ENCODE measurements at places on chromosomes 12 and 14.
A peak's percentile ranks its signal among the peaks of the same experiment; 100 is the strongest.

- DNase-seq = no peak
These were observed 268.7 kb downstream of the TMEM132D start for GRCh38 chr12:129635021-129635685.

DNA sequence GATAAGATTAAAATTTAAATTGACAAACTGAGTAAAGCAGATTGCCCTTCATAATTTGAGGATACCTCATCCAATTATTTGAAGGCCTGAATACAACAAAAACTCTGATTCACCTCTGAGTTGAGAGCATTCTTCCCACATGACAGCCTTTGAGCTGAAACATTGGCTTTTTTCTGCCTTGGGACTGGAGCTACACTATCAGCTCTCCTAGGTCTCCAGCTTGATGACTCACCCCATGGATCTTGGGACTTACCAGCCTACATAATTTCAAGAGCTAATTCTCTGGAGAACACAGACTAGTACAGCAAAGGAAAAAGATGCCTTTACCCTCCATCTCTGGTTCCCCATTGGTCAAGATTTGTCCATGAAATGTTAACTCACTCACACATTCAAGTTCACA lies 555.1 kb downstream of the FOXG1 start:
- DNase-seq = no peak

GRCh38 chr12:75766263-75767160 lies 255.1 kb upstream of the KRR1 start:
- DNase-seq = no peak

GRCh38 chr12:1864867-1865266 lies 44.5 kb downstream of the LRTM2 start:
- peak; percentile 84 for DNase-seq

- no peak for DNase-seq
These were observed 11.8 kb upstream of the POLR3B start for GRCh38 chr12:106345746-106346145.

- peak; percentile 98 for DNase-seq
These were observed at the start of gene ATXN7L3B for GRCh38 chr12:74537707-74538385. Gene ATXN7L3B (plus strand): TSS chr12:74537835. CDS start chr12:74538113, 278 bp downstream.

- no peak for DNase-seq
These were observed 15.5 kb downstream of the EMP1 start for GRCh38 chr12:13211859-13212664.

DNA sequence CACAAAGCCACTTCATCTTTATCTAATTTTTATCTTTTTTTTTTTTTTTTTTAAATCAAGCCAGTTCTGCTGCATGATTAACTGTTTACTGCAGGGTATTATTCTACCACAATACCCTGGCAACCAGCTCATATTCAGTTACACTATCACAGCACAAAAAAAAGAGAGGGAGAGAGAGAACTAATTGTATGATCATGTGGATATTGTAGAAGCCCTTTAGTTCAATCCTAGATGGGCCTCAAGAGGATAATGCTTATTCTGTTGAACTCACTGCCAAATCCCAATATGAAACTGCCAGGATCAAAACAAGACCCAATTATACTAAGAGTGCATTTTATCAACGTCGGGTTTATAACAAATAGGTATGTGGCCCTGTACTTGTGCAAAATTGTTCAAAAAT lies 51.5 kb downstream of the MED13L start:
- DNase-seq = no peak

- no peak for DNase-seq
These were observed 56.5 kb downstream of the HCAR2 start for GRCh38 chr12:122646517-122647217.

DNA sequence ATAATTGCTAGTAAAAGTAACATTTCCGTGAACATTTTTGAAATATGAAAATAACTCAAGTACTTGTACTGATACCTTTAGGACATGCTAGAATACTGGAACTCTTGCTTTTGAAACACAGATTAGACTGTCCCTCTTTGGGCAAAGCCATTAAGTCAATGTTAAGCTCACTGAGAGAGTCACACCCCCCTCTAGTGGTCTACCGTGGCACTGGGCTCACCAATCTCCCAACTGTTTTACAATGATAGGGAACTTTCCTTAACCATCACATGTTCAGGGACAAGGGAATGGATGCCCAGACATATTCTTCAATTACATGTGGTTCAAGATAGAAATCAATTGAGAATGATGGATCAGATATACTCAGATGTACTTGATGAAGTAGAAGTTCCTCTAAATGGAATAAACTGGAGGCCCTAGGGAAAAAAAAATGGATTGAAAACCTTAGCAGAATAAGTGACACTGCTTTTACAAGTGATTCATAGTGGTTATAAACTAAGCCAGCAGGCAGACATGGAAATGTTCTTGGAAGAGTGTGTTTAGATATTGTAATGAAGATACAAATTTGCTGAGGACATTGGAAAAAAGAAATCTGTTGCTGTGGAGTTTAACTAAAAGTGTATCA lies 17.8 kb downstream of the NANOG start:
- peak; percentile 87 for DNase-seq

DNA sequence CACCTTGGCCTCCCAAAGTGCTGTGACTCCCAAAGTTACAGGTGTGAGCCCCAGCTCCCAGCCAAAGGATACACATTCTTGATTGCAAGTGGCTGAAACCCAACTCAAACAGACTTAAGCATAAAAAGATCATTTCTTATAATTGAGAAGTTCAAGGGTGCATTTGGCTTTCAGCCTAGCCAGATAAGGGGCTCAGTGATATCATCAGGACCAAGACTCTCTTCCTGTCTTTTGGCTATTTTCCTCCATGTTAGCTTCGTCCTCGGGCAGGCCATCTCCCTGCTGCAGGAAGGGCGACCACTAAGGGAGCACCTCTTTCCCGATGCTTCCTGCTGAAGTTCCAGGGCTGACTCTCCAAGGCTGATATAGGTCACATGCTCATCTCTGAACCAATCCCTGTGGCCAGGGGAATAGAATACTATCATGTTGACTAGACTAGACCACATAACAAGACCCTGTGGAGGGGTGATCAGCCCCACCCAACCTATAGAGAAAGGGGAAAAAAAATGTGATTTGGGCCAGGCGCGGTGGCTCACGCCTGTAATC lies 9.8 kb upstream of the KRT8 start:
- DNase-seq = no peak

GRCh38 chr14:88043529-88044443 lies 38.9 kb downstream of the GPR65 start:
- no peak for DNase-seq

DNA sequence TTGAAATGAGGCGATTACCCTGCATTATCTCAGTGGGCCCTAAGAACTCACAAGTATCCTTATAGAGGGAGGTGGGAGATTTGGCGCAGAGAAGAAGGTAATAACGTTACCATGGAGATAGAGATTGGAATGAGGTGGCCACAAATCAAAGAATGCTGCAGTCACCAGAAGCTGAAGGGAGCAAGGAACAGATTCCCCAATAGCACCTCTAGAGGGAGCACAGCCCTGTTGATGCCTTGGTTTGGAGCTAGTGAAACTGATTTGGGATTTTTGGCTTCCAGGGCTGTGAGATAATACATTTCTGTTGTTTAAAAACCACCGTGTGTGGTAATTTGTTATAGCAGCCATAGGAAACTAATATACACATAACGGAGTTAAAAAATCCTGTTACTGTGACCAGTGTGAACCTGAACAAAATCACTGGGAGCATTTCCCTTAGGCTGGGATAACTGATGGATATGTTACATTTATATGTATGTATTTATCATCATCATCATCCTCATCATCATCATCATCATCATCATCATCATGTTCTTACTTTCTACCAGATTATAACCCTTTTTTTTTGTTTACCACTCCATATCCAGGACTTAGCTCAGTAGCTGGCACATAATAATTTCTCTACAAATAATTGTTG lies 100.3 kb downstream of the LIN7A start:
- DNase-seq = no peak

DNA sequence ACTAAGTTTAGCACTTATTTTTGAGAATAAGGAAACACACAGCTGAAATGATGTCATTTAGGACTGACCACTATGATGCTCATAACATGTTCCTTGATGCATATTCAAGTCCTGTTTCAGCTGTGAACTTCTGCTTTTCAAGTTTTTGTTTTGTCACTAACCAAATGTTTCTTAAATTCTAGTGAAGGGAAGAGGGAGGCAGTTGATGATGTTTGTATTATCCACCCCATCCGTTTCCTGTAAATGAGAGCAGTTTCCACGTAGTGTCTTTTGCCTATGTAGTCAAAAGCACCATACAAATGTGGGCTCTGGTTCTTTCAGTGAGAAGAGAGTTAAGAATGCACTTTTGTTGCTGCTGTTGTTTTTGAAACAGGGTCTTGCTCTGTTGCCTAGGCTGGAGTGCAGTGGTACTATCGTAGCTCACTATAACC lies 491.8 kb downstream of the PCNX1 start:
- no peak for DNase-seq

DNA sequence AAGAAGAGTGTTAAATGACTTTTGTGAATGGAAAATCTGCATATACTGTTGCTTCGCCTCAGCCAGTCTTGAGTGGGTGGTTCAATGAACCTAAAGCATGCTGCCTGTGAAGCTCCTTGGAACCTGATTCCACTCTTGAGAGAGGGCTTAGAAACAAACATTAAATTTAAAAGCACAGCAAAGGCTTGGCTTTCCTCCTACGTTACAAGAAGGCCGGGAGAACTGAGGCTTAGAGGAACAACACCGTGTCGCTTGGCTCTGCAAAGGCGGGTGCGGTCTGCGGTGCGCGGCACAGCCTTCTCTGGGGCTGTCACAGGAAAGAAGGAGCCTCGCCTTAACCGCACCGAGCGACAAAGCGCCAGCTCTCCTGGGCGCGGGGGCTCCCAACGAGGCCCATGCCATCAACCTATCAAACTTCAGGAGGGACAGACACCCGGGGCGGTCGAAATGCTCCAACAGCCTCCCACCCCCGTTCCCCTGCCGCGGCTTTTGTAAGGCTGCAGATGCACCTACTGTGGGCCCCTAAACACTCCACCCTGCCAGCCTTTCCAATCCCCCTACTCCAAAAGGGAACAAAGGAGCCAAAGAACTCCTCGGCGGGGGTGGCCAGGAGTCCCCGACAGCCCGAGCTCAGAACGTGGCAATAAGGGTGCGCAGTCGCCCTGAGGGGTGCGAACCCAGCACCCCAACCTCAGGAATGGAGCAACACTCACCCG lies 729 bp downstream of the OSBPL8 start:
- no peak for DNase-seq

DNA sequence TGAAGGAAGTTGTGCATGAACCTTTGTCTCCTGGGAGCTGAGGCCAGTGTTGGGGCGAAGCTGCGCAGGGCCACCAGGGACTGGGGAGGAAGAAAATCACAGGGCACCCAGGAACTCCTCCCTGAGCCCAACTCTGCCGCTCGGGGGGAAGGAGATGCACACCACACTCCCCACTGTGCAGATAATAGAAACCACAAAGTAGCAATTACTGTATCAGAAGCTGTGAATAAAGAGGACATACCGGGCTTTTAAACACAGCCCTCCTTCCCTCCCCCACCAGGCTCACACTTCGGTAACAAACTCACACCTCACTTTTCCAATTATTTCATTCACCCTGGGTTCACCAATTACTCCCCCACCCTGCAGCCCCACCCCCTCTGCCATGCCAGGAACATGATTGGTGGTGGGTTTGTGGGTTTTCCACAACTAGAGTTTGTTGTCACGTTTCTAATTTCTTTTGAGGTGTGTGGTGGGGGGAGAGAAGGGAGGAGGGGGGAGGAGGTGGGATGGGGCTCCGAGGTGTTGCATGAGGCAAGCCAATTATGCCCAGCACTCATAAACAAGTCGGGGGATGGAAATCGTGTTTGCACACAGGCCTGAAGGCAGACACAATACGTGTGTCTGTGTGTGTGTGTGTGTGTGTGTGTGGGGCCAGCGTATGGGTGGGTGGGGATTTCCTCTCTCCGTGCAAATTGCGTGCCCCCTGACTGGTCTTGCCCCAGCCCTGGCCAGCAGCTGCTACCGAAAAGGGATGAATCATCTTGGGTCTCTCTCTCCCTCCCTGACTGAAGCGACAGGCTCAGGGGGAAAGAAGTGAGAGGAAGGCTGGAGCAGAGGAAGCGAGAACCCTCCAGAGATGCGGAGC lies 103.3 kb downstream of the RBM19 start:
- DNase-seq = no peak

GRCh38 chr14:74955229-74956026 lies at the start of gene PGF:
Gene PGF (minus strand): TSS chr14:74955597. CDS start chr14:74955242, 355 bp downstream.
- DNase-seq = no peak

GRCh38 chr12:30155001-30155730 lies 371.4 kb upstream of the TMTC1 start:
- DNase-seq = no peak

DNA sequence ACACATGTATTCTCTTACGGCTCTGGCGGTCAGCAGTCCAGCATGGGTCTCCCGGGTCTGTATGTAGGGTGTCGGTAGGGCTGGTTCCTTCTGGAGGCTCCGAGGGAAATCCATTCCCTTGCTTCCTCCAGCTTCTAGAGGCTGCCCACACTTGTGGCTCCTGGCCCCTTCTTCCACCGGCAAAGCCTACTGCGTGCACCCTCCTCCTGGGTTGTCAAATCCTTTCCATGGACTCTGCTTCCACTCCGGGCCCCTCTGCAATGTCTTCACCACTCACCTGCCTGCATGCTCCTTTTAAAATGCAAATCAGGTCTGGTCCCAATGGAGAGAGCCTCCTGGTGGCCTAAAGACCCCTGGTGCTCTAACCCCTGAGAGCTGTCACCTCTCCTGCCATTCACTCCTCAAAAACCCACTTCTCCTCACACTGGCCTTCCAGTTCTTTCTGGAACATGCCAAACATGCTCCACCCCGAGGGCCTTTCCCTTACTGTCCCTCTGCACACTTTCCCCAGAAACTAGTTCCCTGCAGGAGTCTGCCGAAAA lies 108.5 kb downstream of the DICER1 start:
- DNase-seq = no peak

DNA sequence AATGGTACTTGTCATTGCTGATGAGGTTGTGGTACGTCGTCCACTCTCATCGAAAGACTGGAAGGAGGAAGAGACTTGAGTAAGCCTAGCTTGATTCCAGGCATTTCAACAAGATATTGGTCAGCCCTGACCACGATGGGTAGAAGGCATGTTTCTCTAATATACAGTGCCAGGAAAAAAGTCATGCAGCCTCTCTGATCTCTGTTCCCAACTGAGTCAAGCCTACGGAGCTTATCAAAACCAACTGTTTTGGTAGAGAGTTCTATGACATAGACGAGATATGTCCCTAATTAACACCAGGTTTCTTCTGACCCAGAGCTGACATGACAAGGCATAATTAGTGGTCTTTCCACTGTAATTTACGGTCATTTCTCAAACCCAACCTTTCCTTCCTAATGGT lies 58.5 kb downstream of the NIN start:
- no peak for DNase-seq

DNA sequence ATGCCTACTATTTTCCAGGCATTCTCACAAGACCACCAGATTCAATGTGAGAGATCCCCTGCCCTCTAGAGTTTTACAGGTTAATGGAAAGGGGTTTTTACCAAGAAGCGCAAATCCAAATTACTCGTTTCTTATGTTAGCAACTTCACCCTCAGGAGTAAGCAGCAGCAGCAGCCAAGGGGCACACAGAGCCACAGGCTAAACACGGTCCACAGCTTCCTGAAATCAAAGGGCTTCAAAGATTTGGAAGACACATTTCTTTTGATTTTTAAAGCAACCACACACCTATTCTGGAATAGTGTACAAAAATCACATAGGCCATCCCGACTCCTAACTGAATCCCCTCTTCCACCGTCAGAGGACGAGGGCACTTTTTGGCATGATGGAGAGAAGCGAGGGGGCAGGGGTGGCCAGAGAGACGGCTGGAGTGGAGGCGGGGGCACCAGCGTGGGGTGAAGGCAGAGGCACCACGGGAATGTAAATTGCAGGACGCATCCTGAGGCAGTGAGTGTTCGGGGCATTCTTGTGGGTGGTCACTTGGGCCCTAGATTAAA lies 107.0 kb downstream of the ARF6 start:
- DNase-seq = no peak

GRCh38 chr12:117514016-117514415 lies 152.6 kb upstream of the NOS1 start:
- no peak for DNase-seq
